ENCODE measurements at places on chromosomes 13 and 19.

- no peak for DNase-seq
Observed at GRCh38 chr13:101576455-101576854, 124.0 kb downstream of the ITGBL1 start.

- no peak for DNase-seq
Observed at GRCh38 chr13:97429681-97430081, 4.3 kb upstream of the RAP2A start.

DNA sequence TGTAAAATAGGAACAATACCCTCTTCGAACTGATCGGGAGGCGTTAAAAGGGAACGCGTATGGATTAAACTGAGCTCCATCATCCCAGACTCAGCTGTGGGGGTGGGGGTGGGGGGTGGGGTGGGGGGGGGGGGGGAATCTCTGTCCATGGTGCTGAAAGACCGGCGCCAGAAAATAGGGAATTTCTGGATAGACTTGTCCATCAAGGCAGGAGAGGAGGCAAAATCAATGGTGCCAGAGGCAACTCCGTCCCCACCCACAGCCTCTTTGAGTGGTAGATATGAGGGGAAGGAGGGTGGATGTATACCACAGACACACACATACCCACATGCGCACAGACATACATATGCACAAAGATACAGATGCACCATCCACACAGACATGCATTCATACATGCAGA, 37.4 kb downstream of the ZNF787 start:
- DNase-seq = no peak

DNA sequence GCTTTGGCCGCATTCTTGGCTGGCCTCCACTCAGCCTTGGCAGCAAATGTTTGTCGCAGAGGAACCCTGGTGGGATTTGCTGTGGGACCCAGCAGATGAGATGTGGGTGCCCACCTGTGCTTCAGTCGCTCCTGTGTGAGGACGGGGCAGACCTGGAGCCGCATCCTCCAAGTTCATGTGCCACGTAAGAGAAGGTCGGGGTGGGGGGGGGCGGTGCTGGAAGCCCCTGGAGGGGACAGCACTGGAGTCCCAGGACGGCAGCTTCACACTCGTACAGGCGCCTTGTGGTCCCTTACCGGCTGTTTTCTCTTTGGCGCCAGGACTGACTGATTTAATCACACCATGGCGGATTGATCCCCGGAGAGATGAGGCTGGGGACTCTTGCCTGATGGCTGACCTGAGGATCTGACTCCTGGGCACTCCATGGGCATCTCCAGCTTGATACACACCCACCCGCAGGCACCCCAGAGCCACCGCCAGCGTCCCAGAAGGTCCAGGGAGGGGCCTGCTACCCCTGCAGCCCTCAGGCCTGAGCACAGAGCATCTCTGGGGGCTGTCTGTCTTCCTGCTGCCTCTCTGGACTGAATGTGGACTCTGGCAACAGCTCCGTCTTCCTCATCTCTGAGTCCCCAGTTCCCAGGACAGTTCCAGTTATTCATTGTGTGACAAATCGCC, 10.0 kb upstream of the GRTP1 start:
- DNase-seq = no peak
